Upper lobe of right lung (tissue), 1 donor: ENCODE measurements at places on chromosomes 11 and 22.

GRCh38 chr22:23495614-23496444 lies 84.3 kb downstream of the IGLL1 start:
- peak; percentile 46 for DNase-seq

DNA sequence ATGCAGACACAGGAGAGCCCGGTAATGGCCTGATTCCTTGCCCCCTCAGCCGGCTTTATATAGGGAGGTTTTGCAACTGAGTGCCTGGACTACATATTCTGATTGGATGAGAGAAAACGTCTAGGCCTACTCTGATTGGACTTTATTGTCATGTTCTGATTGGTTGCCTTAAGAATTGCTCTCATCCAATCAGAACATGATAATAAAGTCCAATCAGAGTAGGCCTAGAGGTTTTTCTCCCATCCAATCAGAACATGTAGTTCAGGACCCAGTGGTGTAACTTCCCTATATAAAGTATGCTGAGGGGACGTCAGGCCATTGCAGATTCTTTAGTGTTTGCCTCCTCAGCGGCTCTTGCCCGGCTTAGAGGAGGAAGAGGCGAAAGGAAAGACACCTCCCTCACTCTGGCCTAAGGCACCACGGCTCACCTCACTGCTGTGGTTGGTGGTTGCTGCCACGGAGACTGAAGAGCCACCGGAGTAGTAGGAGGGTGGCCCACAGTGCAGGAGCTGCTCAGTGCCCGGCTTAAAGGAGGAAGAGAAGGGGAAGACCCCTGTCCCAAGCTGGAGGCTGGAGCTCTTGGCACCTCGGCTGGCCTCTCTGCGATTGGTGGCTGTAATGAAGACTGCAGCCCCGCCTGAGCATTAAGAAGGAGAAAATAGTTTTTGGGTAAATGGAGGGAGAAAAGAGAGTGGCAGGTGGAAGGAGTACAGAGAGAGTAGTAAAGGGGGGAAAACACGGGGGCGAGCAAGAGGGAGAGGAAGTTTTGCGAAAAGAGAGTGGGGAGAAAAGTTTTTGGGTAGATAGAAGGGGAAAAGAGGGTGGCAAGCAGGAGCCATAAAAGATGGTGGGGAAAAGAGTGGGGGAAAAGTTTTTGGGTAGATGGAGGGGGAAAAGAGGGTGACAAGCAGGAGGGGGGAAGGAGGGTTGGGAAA lies 116.7 kb upstream of the SERPIND1 start:
- DNase-seq, result no peak

- DNase-seq, result no peak
These were observed 65.6 kb upstream of the FAR1 start for GRCh38 chr11:13602844-13603243.

GRCh38 chr22:41781507-41781906 lies 19.0 kb upstream of the CCDC134 start:
- DNase-seq, result no peak

DNA sequence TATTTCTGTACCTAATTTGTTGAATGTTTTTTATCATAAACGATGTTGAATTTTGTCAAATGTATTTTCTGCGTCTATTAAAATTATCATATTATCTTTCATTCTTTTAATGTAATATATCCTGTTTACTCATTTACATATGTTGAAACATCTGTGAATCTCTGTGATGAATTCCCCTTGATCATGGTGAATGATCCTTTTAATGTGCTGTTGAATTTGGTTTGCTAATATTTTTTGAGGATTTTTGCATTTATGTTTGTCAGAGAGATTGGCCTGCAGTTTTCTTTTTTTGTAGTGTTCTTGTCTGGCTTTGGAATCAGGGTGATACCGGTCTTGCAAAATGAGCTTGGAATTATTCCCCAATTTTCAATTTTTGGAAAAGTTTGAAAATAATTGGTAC lies 569.3 kb upstream of the CCDC179 start:
- DNase-seq, result no peak

DNA sequence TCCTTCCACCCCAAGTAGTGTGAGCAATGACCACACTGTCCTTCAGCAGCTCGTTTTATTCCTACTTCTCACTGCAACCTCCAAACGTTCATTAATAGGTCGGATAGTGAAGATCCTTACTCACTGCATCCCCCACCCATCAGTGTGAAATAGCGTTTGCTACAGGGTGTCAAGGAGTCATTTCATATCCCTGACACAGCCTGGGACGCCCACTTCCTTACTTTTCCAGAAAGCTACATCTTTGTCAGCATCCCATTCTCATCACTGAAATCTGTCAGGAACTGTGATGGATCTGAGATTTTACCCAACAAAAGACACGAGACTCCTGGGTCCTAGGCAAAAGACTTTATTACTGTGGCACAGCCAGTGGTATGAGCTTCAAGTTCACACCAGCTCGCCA lies 592.4 kb downstream of the NTM start:
- no peak for DNase-seq

DNA sequence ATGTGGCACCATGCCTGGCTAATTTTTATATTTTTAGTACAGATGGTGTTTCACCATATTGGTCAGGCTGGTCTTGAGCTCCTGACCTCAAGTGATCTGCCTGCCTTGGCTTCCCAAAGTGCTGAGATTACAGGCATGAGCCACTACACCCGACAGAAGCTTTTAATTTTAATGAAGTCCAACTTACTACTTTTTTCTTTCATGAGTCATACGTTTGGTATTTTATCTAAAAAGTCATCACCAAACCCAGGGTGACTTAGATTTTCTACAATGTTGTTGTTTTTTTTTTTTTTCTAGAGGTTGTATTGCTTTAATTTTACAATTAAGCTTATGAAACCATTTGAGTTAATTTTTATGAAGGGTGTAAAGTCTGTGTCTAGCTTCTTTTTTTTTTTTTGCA lies 34.9 kb downstream of the JRKL start:
- DNase-seq, result no peak

- no peak for DNase-seq
These were observed 2.4 kb upstream of the MYO7A start for GRCh38 chr11:77125695-77126094.

DNA sequence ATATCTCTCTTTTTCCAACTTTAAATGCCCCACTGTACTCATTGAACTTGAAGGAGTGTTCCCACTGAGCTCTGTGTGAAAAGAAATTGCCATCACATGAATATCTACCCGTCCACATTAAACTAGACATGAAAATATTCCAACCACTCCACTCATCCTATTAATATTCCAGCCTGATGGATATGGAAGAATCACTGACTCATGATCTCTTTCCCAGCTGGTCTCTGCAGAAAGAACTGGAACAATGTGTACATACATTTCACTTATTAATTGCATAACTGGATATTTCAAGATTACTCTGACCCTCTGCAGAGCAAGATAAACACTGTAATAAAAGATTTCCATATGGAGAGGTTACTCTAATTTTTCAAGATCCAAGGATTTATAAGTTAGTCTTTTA lies 711.1 kb upstream of the LRRC4C start:
- no peak for DNase-seq

- DNase-seq, result no peak
These were observed 149.8 kb upstream of the PITPNB start for GRCh38 chr22:28068826-28069225.

- DNase-seq, result peak; percentile 32
These were observed 9.0 kb upstream of the CHRM1 start for GRCh38 chr11:62930157-62930556.

- no peak for DNase-seq
These were observed 2.2 kb downstream of the HBG2 start for GRCh38 chr11:5252192-5252918.

DNA sequence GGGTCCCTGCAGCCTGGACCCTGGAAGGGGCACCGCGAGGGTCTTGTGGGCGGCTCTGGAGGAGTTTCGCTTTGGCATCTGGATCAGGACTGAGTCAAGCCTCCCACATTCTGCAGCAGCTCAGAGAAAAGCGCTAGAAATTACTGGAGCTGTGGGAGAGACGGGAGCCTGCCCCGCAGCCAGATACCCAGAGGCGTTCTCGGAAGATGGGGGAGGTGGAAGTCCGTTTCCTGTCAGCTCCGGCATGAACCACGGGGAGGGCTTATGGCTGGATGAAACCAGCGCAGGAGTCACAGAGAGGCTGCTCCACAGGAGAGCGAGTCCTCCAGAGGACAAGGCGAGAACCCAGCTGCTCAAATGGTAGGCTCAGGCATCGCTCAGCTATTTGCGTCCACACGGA lies 379.3 kb downstream of the OPCML start:
- DNase-seq, result no peak

DNA sequence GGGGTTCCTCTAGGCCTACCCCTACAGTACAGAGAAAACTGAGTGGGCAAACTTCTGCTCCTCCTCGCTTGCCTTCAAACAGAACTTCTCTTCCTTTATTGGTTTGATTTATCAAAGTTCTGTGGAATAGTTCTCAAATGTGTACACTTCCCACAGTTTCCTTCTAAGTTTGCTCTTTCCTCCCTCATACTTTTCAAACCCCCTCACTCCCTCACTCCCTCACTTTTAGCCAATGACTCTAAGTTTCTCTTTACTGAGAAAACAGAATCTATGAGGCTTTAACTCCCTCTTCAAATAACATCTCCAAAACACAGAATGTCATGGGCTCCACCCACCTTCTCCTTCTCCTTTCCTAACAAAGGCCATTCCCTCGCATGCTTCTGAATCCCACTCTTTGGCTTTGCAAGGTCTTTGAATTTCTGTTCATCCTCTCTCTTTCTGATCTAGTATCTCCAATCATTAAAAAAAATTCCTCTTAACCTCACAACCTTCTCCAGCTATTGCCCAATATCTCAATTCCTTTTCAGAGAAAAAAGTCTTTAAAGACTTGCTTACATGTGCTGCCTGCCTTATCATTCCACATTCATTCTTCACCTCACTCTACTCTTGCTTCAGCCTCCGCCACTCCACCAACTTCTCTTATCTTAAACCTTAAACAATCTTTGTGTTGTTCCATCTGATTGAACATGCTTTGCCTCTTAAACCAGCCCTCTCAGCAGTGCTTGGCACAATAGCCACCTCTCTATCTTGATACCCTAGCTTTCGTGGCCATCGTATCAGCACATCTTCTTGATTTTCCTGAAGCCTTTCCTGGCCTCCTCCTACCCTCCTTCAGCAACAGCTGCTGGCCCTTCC lies 57.2 kb downstream of the DDI1 start:
- no peak for DNase-seq

DNA sequence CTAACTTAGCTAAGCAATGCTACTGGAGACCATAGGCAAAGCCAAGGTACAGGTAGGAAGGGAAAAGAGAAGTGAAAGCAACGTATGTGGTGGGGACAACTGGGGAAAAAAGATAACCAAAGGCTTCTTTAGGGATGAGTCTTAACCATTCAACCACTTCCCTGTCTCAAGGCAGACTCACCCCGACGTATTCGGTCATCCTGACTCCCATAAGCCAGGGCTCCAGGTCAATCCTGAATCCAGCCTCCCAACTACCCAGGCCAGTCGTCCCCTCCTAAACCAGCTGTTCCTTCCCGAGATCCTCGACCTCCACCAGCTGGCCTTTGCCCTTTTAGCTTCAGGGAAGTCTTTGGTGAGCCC lies 330 bp downstream of the ACP2 start:
- DNase-seq, result no peak

DNA sequence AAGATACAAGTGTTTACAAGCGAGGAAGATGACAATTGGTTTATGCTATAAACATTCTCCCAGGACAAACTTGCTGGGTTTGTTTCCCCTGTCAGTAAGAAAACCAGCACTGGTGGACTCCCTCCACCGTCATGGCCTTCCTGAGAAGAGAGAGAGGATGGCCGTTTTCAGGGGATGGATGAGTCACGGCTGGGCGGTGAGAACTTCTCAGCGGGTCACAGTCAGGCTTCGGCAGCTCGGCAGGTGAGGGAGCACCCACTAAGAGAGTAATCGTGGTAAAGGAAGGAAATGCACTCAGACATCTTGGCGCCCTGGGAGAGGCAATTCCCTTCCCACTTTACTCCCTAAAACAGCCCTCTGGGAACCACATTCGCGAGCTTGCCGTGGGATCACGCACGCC lies 83.9 kb downstream of the NCAM1 start:
- no peak for DNase-seq

DNA sequence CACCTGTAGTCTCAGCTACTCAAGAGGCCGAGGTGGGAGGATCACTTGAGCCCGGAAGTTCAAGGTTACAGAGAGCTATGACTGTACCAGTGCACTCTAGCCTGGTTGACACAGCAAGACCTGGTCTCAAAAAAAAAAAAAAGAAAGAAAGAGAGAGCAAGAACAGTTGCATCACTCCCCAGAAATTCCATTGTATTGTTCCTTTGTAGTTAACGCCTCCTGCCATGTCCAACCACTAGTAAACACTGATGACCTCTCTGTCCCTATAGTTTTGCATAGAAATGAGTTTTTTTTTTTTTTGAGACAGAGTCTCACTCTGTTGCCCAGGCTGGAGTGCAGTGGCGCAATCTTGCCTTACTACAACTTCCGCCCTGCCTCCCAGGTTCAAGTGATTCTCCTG lies 10.8 kb downstream of the PATL1 start:
- no peak for DNase-seq
